Stomach (tissue), 19 donors: ENCODE measurements at places on chromosomes 5 and 9.
A peak's percentile ranks its signal among the peaks of the same experiment; 100 is the strongest.

DNA sequence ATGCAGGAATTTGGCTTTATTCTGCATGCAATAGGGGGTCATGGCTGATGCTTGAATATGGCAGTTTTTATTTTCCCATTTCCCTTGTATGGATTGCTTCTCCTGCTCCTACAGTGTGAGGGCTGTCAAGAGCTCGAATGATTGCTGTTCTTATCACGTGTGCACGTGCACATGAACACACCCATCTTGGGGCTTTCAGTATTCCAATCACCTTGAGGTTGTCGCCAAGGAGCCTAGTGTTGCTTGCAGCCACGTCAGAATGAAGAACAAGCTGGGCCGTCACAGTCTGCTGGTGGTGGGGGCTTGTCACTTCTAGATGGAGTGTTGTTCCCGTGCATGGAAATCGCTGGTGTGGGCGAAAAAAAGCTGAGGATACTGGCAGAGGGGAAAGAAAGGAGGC lies 219.4 kb upstream of the GLRA1 start:
- no peak overlapping the region for H3K27ac ChIP-seq
- no peaks in the 10 kb centered on the region for H3K27me3 ChIP-seq
- no peaks in the 10 kb centered on the region for H3K4me1 ChIP-seq
- DNase-seq = peak; percentile 39
- H3K4me3 ChIP-seq = no peak overlapping the region

GRCh38 chr9:13628526-13628925 lies 349.0 kb upstream of the MPDZ start:
- no peak overlapping the region for H3K27ac ChIP-seq
- no peaks in the 10 kb centered on the region for H3K4me1 ChIP-seq
- H3K27me3 ChIP-seq = no peaks in the 10 kb centered on the region
- no peaks in the 10 kb centered on the region for H3K36me3 ChIP-seq
- H3K4me3 ChIP-seq = no peak overlapping the region

- no peaks in the 10 kb centered on the region for H3K36me3 ChIP-seq
- H3K4me1 ChIP-seq = no peaks in the 10 kb centered on the region
- H3K27me3 ChIP-seq = no peaks in the 10 kb centered on the region
Observed at GRCh38 chr5:55134053-55134722, 25.8 kb upstream of the GPX8 start.

GRCh38 chr5:139077899-139078298 lies 120.3 kb downstream of the SIL1 start:
- no peak overlapping the region for H3K27ac ChIP-seq
- peaks cover 25% of the 10 kb centered on the region for H3K4me1 ChIP-seq
- no peak for DNase-seq
- no peaks in the 10 kb centered on the region for H3K36me3 ChIP-seq
- H3K27me3 ChIP-seq = no peaks in the 10 kb centered on the region

DNA sequence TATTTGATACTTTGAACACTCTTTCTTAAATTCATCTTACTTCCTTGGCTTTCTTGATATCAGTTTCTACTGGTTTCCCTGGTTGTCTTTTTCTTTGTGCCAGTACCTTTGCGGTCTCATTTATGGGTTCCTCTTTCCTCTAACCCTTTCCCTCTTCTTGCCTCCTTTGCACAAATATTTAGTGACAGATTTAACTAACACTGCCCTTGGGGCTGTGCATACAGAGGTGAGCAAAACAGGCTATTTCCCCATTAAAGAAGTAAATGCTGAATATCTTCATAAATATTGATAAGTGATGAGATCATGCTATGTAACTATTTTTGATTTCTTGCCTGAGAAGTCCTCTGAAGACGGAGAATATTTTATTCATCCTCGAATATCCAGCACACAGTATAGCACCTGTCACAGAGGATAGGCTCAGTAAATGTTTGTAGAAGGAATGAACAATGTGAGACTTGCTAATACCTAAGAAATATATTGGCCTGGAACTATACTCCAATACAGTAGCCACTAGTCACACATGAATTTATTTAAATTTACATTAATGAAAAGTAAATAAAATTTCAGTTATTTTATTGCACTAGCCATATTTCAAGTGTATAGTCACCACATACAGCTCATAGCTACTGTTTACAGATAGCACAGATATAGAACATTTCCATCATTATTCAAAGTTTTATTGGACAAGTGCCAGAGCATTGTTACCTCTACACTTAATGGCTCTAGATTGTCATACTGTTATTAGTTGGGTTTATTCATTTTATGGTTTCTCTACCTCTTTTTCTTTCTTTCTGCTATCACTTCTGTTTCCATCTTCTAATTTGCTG lies 90.4 kb downstream of the RIC1 start:
- peaks cover 61% of the 10 kb centered on the region for H3K36me3 ChIP-seq
- DNase-seq = no peak
- no peak overlapping the region for H3K27ac ChIP-seq

DNA sequence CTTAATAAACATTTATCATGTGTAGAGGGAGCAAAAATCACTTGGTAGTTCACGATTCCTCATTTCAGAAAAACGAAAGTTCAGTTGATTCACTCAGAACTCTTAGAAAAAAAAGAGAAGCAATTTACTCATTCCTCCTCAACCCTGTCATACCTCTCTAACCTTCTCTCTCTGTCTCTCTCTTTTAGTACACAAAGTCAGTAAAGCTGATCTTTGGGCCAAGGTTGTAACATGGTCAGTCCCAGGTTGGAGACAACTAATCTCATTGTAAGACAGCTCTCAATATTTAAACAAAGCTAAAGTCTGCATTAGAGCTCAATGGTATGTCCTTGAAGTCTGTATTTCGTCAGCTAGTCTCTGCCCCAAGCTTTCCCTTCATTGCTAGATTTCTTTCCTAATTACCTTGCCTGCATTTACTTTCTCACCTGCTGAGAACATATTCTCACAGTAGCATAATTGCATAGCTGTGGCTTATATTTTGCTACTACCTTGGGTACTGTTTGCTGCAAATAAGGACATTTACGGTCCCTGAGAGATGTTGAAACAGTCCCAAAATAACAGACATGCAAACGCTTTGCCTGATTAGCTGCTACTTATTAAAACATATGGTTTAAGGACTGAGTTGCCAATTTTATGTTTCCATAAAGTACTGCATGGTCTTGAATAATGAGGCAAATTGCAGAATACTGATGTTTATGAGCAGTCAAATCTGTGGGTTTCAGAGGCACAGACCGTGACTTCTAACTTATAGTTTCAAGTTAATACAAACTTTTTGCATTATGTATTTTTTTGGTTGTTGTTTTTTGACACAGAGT lies 138.3 kb downstream of the GPBP1 start:
- no peak for DNase-seq
- no peaks in the 10 kb centered on the region for H3K36me3 ChIP-seq
- peaks cover 5% of the 10 kb centered on the region for H3K4me1 ChIP-seq

DNA sequence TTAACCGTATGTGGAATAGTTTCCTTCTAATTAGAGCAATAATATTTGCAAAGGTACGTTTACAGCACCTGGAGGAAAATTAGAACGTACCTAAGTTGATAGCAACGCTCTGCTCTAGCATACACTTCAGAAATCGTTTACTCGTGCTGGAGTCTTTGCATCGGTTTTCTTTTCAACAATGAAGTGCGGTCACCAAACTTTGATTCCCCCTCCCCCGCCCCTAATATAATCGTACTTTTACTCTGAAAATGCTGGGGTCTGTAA lies 506 bp downstream of the ADAMTS19 start:
- H3K4me3 ChIP-seq = peak overlapping the region; percentile 65
- H3K27me3 ChIP-seq = peaks cover 30% of the 10 kb centered on the region
- H3K27ac ChIP-seq = no peak overlapping the region
- peaks cover 26% of the 10 kb centered on the region for H3K4me1 ChIP-seq
- H3K36me3 ChIP-seq = no peaks in the 10 kb centered on the region

GRCh38 chr9:16238623-16239138 lies 631.8 kb downstream of the BNC2 start:
- H3K4me3 ChIP-seq = no peak overlapping the region
- H3K27ac ChIP-seq = no peak overlapping the region
- no peak for DNase-seq
- H3K4me1 ChIP-seq = no peaks in the 10 kb centered on the region
- no peaks in the 10 kb centered on the region for H3K27me3 ChIP-seq

GRCh38 chr5:59745415-59745863 lies 148.1 kb downstream of the PDE4D start:
- no peaks in the 10 kb centered on the region for H3K36me3 ChIP-seq
- H3K27ac ChIP-seq = peak overlapping the region; percentile 62
- peak; percentile 70 for DNase-seq
- H3K4me3 ChIP-seq = no peak overlapping the region
- H3K27me3 ChIP-seq = no peaks in the 10 kb centered on the region

- H3K27me3 ChIP-seq = no peaks in the 10 kb centered on the region
- H3K36me3 ChIP-seq = no peaks in the 10 kb centered on the region
- DNase-seq = no peak
- H3K4me1 ChIP-seq = no peaks in the 10 kb centered on the region
- no peak overlapping the region for H3K4me3 ChIP-seq
Observed at GRCh38 chr5:125536095-125536494, 789.7 kb upstream of the ZNF608 start.

DNA sequence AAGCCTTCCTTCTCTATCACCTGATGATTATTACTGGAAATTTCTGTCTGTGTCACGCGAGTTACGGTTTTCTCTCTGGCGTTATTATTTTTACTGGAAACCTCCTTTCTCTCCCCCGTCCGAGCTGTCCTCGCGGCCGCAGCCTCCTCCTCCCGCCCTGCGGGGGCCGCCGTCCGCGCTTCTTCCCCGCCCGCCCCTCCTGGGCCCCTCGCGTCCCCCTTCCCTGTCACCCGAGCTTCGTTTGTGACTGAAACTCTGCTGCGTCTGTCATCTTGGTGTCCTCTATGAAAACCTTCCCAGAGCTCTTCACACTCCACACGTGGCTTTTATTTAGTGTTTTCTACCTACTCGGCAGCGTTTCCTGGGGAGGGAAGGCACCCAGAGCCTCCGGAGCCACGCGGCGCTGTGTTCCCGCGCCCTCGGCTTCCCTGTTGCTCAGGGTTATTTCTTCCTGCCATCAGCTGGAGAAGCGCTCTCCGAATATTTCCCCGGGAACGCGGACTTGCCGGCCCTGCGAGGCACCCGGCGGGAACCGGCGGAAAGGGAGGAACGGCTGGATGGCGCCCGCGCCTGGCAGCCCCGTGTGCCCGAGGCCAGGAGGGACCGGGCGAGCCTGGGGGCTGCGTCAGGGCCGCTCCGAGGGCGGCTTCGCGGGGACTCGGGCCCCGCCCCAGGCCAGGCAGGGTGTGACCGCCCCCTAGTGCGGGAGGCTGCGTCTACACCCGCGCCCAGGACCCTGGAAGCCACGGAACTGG lies 33.9 kb downstream of the TRIP13 start:
- no peak overlapping the region for H3K27ac ChIP-seq
- peaks cover 16% of the 10 kb centered on the region for H3K4me1 ChIP-seq
- H3K36me3 ChIP-seq = no peaks in the 10 kb centered on the region
- peak overlapping the region; percentile 43 for H3K4me3 ChIP-seq
- H3K27me3 ChIP-seq = peaks cover 16% of the 10 kb centered on the region
- no peak for DNase-seq

GRCh38 chr9:3736161-3736560 lies 210.4 kb upstream of the RFX3 start:
- no peaks in the 10 kb centered on the region for H3K27me3 ChIP-seq
- H3K4me1 ChIP-seq = no peaks in the 10 kb centered on the region
- no peak overlapping the region for H3K27ac ChIP-seq
- no peaks in the 10 kb centered on the region for H3K36me3 ChIP-seq
- no peak for DNase-seq
- no peak overlapping the region for H3K4me3 ChIP-seq

DNA sequence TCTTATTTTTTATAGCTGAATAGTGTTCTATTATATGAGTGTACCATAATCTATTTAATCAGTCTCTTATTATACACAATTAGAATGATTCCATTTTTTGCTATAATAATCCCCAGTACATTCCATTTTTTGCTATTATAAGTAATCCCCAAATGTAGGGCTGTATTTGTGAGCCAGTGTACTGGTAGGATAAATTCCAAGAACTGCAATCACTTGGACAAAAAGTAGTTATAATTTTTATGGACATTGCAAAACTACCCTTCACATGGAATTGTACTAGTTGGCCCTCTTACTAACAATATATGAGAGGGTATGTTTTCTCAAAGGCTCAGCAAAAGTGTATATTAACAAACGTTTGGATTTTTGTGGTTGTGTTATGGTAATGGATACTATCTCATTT lies 481.7 kb upstream of the CLINT1 start:
- no peak for DNase-seq
- H3K36me3 ChIP-seq = no peaks in the 10 kb centered on the region

- H3K36me3 ChIP-seq = peaks cover 23% of the 10 kb centered on the region
- H3K4me3 ChIP-seq = no peak overlapping the region
- H3K27me3 ChIP-seq = no peaks in the 10 kb centered on the region
- peak; percentile 11 for DNase-seq
- H3K4me1 ChIP-seq = peaks cover 62% of the 10 kb centered on the region
Observed at GRCh38 chr9:122376796-122377195, 6.0 kb downstream of the PTGS1 start.
